LHCN-M2 (cell line): ENCODE measurements at places on chromosomes 5 and 9.

DNA sequence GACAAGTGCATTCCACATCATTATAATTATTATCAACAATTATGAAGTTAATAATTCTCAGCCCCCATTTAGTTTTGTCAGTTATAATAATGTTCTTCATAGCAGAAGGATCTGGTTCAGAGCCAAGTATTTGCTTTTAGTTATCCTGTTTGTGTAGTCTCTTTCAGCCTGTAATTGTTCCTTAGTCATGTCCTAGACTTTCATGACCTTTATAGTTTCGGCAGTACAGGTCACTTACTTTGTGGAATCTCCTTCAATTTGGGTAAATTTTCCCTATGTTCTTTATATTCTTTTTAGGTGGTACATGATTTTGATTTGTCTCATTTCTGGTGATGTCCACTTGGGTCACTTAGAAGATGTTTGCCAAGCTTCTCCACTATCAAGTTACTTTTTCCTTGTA is 34.3 kb downstream of the UBE2R2 start:
- peak; percentile 4 for DNase-seq

DNA sequence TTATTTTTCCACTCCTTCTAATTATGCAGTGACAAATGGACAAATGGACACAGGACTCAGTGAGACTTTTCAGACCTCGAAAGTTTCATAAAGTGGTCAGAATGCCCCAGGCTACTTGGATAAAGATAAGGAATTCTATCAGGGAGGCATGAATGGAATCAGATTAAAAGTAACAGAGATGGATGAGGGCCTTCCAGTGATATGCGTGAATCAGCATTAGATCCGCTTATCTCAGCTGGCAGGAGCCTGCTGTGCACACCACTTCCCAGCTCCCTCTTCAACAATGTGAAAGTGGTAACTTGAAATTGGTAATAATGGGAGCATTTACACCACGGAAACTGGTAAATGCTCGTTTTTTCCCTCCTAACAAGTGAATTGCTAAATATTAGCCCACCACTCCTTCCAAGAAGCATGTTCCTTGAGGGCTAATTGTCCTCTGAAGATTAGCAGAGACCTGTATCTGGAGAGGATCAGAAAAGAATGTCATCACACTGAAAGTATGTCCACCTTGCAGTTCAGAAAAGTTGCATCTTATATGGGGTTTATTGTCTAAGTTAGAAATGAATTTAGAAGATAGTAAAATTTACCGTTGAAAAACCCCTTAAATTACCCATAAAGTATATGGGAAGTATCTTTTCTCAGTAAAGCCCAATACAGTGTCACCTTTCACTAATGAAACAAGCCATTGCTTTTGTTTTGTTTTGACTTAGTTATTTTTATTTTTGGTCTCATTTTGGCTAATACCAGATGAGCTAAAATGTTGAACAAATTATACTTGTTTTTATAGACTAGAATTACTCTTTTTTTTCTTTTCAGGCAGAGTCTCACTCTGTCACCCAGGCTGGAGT is 125.3 kb downstream of the DPYSL3 start:
- DNase-seq, result no peak

- DNase-seq, result peak; percentile 95
Observed at GRCh38 chr5:139414581-139415130, 10.8 kb upstream of the SPATA24 start.

- DNase-seq, result peak; percentile 57
Observed at GRCh38 chr9:101601904-101602765, 7.4 kb upstream of the PPP3R2 start.

GRCh38 chr9:116951588-116952435 is 264.7 kb downstream of the TRIM32 start:
- peak; percentile 19 for DNase-seq

DNA sequence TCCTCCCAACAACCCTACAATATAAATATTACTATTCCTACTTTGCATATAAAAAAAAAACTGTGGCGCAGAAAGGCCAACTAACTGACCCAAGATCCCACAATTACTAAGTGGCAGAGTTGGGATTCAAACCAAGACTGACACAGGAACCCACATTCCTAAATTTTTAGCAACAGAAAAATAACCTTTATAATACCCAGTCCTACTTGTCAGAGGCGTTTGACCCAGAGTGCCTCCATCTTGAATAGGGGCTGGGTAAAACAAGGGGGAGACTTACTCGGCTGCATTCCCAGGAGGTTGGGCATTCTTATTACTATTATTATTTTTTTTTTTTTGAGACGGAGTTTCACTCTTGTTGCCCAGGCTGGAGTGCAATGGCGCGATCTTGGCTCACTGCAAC is 2.0 kb upstream of the SLC30A5 start:
- no peak for DNase-seq

GRCh38 chr5:15261269-15261995 is 238.5 kb upstream of the FBXL7 start:
- DNase-seq, result no peak

DNA sequence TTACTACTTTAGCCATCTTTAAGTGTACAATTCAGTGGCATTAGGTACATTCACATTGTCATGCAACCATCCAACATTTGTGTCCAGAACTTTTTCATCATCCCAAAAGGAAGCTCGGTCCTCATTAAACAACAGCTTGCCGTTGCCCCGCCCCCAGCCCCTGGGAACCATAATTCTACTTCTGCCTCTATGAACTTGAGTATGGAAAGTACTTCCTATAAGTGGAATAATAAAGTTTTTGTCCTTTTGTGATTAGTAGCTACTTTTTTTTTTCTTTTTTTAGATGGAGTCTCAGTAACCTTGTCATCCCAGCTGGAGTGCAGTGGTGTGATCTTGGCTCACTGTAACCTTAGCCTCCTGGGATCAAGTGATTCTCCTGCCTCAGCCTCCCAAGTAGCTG is 5.0 kb downstream of the GBGT1 start:
- DNase-seq, result no peak

DNA sequence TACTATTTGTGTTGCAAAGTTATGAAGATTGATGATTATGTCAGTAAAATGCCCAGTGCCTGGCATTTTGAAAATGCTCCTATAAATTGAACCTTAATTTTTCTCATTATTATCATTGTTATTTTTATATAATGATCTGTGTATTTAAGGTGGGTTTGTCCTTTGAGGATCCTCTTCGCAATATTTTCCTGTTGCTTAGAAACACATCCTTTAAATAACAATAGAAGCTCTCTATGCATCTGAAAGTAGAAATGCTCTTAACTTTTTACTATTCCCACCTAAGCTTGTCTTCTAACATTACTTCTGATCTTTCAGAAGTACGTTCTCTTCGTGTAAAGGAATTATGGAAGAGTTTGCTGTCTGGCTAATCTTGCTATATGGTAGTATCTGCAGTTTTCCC is 214.7 kb upstream of the TLX3 start:
- no peak for DNase-seq

DNA sequence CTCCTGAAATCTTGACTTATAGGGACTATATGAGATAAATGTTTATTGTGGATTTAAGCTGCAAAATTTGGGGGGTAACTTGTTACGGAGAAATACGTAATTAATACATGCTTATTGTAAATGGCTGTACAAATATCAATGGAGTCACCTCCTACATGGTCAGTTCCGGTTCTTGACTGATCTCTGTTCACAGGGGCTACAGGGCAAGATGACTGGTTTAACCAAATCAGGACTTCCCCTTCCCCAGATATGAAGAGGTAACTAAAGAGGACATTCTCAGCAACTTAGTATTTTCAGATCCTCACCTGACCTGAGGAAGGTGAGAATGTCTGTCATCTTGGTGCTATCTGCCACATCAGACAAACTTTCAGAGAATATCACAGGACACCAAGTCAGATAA is 54.7 kb downstream of the PTCD2 start:
- DNase-seq, result no peak

- no peak for DNase-seq
Observed at GRCh38 chr5:137693307-137693950, 42.5 kb downstream of the KLHL3 start.

DNA sequence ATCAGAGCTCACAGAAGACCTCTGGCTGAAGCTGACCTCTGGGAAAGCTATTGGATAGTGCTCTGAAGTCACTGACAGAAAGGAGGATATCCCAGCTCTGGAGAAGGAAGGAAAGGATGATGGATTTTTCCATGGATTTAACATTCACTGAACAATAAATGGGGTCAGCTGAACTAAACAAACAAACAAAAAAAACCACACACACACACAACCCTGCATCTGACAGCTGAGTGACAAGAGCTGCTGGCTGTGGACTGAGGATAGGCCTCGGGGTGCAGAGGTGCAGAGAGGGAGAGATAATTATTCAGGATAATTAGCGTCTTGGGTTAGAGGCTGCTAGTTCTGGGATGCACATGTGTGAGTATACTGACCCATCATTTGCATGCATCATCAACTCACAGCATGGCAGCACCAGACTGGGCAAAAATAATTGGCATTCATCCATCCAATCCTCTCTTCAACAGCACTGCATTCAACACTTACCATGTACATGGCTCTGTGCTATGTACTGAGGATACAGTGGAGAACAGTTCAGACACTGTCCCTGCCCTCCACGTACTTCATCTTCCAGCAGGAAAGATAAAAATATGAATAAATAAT is 131.4 kb upstream of the TRIM32 start:
- peak; percentile 62 for DNase-seq

GRCh38 chr9:98192503-98193335 is at the start of gene CORO2A:
Gene CORO2A (minus strand): TSS chr9:98192637. CDS start chr9:98157660, 34,977 bp downstream.
- DNase-seq, result peak; percentile 59

DNA sequence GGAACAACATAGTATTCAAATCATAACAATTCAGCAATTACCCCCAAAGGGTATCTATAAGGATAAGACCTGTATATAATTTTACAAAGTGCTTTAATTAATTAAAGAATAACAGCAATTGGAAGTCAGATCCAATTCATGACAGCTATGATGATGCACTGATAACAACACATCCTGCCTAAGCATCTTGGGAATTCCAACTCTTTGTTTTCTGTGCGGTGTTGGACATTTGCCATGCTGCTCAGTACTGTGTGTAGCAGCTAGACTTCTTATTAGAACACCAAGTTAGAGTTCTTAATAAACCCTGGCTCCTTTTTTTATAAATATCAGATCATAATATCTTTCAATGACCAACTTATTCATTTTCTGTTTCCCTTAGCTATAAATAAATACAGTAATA is 209.0 kb downstream of the SEC61B start:
- DNase-seq, result peak; percentile 28

DNA sequence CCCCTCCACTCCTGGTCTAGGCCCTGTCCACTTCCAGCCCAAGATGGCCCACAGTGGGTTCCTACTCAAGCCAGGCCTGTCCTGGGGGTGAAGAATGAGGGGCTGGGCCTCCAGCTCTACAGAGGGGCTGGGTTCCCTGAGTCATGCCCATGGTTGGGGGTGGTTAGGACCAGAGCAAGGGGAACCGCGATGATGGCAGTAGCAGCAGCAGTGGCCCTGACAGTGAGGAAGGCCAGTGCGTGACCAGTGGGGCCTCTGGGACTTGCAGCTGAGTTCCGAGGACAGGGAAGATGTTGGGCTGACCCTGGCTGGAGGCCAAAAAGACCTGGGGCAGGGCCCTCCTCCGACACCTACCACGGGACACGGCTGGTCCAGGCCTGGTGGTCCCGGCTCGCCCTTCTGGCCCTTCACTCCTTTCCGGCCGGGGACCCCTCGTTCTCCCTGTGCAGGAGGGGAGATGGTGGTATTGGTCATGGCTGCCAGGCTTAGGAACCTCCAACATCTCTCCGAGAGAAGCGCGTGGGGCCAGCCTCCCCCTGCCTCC is 9.2 kb upstream of the PHYKPL start:
- DNase-seq, result no peak

- no peak for DNase-seq
Observed at GRCh38 chr5:54645882-54646355, 128.4 kb downstream of the SNX18 start.

- DNase-seq, result no peak
Observed at GRCh38 chr5:178349075-178349511, 116.5 kb upstream of the PHYKPL start.

GRCh38 chr9:122099271-122099869 is 6.3 kb upstream of the TTLL11 start:
- DNase-seq, result peak; percentile 76

GRCh38 chr9:129285382-129285781 is 107.3 kb upstream of the IER5L start:
- no peak for DNase-seq

GRCh38 chr9:91315191-91315590 is 46.5 kb downstream of the AUH start:
- no peak for DNase-seq

DNA sequence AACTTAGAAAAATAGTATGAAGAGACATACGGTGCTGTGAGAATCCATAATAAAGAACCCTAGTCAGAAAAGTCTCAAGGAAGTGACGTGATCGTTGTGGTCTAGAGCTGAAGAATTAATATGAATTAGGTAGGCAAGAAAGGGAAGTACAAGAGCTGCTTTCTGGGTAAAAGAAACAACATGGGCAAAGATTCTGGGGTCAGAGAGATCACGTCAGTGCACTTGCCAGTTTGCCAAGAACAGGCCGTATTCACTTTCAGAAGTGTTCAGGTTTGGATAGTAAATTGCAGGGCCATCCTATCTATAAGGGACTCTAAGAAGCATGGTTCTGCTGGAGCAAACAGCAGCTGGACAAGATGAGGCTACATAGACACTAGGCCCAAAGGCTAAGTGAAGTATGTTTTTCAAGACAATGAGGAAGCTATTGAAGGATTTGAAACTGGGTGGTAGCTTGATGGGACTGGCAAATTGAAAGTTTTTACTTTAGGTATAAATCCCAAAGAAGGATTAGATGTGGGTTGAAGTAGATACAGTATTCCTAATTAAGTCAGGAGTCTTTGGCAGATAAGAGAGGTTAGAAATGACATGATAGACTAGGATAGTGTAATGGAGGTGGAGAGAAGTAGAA is 4.8 kb upstream of the CHD1 start:
- no peak for DNase-seq

- peak; percentile 66 for DNase-seq
Observed at GRCh38 chr5:100761192-100761591, 141.9 kb downstream of the ST8SIA4 start.

DNA sequence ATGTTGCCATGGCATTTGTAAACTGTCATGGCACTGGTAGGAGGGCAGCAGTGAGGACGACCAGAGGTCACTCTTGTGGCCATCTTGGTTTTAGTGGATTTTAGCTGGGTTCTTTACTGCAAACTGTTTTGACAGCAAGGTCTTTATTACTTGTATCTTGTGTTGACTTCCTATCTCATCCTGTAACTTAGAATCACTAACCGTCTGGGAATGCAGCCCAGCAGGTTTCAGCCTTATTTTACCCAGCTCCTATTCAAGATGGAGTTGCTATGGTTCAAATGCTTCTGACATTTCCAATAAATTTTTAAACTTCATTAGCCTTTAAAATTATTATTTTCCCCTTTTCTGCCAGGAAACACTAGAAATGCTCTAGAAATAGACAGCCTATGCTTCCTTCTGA is 839.1 kb downstream of the NR2F1-AS1 start:
- no peak for DNase-seq

DNA sequence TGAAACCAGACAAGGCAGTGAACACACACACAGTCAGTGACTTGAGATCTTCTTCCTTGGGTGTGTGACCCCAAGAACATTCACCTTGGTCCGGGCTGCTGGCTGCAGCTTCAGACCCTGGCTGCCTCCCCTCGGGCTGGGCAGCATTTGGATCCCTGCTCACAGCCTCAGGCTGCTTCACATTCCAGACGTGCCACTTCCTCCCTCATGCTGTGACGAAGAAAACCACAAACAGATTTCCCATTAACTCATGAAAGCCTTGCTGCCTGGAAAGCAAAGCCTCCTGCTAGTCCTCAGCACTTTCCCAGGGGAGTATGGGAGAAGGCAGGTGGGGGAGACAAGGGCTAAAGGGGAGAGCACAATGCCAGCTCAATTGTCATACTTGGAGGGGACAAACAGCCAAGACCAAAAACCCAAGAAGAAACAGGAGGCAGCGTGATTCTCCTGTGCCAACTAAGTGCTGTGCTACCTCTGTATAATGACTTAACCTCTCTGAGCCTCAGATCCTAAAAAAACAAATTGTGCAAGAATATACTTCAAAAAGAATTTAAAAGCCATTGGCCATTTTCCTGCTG is 594.6 kb upstream of the BRINP1 start:
- DNase-seq, result peak; percentile 86
